ENCODE measurements at places on chromosomes 6 and 20.
A peak's percentile ranks its signal among the peaks of the same experiment; 100 is the strongest.

- DNase-seq, result no peak
Observed at GRCh38 chr20:24702501-24703283, 233.3 kb downstream of the SYNDIG1 start.

DNA sequence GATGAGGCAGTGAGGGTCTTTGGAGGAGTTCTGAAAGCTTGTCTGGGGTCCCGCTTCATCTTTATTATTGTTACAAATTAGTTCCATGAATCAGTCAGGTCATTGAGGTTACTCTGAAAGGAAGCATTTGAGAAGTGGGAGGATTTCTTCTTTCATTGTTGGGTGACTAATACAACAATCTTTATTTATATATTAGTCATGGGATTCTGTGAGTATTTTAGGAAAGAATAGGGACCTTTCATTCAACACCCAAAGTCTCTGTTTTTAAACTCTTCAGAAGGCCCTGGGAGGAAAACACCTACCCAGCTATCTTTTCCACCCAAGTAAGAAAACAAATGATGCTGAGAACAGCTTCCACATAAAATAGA is 98.3 kb downstream of the SOD2 start:
- peak; percentile 69 for DNase-seq

- DNase-seq, result no peak
Observed at GRCh38 chr6:24859608-24860200, 61.0 kb upstream of the ARMH2 start.

GRCh38 chr6:131867744-131868143 is 59.9 kb downstream of the ENPP1 start:
- DNase-seq, result no peak

Measured in HCT116 (cell line).